ENCODE measurements at places on chromosomes 6 and 20.

GRCh38 chr20:52049001-52049731, 142.4 kb downstream of the ZFP64 start:
- no peak for DNase-seq

DNA sequence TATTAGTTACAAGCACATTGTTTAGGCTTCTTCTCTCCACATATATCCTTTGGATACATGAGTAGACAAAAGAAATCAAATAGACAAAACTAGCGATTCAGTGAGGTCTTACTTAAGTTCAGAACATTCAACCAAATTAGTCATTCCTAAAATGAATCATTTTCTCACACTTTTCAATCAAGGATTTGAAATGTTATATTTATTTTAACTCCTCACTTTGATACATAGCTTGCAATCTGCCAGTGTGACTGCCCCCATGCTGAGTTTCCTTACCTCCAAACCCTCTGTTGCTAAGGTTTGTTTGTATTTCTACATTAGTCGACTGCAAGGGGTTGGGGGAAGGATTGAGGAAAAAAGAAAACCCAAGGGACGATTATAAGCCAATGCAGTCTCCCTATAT, 3.5 kb upstream of the MOXD1 start:
- DNase-seq = no peak

GRCh38 chr6:44775121-44775520, 387.6 kb downstream of the CDC5L start:
- DNase-seq = no peak

DNA sequence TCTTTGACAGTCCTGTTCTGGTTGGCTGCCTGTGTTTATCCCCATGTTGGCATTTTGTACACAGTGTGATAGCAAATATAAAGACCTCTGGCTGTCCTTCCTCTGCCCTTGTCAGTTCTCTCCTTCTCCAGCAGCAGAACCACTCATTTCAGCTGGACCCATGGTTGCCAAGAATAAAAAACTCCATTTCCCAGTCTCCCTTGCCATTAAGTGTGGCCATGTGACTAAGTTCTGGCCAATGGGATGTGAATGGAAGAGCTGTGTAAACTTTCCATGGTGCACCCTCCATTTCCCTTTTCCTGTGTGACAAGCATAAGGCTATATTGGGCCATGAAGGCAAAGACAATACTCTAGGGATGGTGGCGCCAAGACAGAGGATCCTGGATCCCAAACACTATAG, 78.4 kb upstream of the TBC1D7 start:
- DNase-seq = no peak

GRCh38 chr6:90765895-90766294, 179.0 kb upstream of the MAP3K7 start:
- DNase-seq = no peak

- peak; percentile 92 for DNase-seq
Observed at GRCh38 chr20:17873410-17874270, 95.0 kb downstream of the SNX5 start.

- no peak for DNase-seq
Observed at GRCh38 chr6:157535340-157536222, 154.6 kb downstream of the ZDHHC14 start.
